ENCODE measurements at places on chromosomes 5 and 9.

DNA sequence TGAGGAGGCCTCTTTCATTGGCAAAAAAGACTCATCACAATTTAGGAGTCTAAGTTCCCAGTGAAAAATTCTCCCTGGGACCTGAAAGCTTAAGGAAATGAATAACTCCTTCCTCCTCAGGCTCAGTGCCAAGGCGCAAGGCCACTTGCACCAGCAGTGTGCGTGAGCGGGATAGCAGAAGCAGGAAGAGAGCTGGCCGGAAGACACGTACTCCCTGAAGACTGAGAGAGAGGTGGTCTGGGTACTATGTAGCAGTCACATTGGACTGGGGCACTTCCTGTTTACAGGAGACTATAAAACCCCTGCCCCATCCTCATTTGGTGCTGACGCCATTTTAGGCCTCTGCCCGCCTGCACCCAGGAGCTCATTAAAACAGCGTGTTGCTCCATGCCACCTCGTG lies 66.3 kb upstream of the IL33 start:
- DNase-seq = no peak

- no peak for DNase-seq
These were observed 128.5 kb upstream of the STC2 start for GRCh38 chr5:173456751-173457171.

GRCh38 chr9:4740388-4740637 lies 689 bp downstream of the AK3 start:
- DNase-seq = no peak

DNA sequence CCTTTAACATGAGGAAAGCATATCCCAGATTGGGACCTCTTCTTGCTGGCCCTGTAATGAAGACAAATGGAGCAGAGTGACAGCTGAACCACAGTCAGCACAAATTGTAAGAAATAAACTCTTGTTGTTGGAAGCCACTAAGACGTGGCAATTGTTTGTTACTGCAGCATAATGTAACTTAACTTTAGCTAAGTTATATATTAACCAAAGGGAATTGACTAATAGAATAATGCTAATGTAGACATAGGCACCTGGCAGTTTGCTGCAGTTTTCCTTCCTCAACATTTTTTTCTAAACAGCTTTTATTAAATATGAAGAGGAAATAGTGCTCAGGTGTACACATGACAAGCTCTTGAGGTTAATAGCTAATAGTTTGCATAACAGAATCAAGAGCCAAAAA lies 300.7 kb upstream of the SLC30A5 start:
- no peak for DNase-seq

DNA sequence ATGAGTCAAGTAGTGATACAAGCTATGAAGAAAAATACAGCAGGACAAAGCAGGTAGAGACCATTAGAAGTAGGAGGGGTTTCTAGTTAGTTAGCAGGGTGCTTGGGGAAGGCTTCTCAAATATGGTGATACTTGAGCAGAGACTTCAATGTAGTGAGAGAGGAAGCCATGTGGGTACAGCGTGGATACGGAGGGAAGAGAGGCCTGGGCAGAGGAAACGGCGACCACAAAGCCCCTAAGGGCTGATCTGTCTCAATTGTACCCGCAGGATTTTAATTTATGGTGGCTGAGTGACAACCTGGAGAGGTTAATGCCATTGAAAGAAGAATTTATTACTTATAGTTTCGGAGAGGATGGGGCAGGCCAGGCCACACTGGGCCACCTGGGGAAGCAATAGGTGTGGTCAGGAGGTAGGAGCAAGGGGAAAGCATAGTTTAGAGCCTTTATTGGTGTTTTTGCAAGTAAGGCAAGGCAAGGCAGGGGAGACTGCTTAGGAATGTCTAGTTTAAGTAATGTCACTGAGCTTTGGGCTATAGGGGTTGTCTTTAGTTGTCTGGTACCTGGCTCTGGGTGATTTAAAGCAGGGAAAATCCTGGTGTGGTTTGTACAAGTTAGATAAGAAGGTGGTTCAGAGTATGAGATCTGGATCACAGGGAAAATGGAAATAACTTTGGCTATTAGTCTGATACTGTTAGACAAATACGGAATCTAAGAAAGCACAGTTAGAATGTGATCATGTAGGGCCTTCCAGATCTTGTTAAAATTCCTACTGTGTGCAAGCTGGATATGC lies 42.6 kb downstream of the GCNT4 start:
- no peak for DNase-seq

DNA sequence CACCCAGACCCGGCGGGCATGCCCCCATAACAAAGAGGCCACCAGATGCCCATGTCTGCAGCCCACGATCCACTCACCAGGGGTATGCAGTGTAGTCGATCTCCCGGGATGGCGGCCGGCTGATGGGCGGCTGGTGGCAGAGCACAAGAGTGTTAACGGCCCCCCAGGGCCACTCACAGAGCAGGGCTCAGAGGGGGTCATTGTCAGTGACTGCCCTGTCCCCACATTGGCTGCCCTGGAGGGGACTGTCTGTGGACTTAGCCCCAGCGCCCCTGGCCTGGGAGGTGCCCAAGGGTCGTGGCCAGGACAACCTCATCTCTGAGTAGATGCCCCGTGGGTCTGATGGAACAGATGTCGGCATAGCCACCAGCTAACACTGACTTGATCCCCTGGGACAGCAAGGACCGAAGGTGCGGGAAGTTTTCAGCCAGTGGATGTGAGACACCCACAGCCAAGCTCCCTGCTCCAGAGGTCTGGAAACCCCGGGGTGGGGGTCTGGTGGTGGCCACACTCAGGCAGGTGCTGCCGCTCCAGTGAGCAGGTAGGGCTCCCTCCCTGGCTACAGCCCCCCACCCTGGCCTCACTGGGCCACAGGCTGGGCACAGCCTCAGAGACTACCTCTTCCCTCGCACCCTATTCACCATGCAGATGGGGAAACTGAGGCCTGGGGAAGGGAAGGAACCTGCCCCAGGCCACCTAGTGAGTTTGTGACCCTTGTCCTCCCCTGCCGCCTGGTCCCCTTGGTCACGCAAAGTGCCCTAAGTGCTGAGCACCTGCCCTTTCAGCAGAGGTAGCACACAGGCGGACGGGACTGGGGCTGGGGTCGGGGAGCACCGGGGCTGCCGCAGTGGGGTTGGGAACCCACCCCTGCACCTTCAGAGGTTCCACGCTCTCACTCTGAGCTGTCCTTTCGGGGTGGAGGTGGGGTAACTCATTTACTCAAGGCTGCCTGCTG lies 38.1 kb upstream of the SARDH start:
- DNase-seq = no peak

GRCh38 chr5:73444499-73445438 lies 3.8 kb downstream of the FOXD1 start:
- no peak for DNase-seq

GRCh38 chr9:95313010-95313498 lies 4.5 kb downstream of the FANCC start:
- DNase-seq = no peak

DNA sequence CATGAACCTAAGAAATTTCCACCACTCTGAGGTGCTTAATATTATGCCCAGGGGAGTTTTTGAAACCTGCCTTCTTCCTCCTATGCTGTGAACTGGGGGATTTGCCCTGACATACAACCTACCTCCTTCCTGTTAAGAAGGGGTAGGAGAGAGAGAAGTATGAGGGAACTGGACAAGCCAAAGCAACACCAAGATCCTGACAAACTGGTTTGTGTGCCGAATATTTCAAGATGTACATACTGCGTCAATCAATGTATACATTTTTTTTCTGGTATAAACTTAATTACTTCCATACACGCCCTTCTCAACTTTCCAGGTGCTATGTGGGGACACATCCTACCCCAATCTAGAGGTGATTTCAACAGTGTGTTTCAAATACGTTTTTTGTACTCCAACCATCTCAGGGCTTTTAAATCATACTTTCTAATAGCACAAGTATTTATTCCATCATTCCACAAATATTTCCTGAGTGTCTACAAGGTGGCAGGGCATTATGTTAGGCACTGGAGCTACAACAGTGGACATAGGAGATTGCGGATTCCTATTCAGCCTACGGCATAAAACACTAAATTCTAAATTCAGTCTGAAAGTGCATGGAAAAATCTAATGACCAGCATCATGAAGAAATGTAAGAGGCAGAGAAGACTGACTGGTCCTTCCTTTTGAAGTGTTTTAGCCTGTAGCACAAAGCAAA lies 70.1 kb upstream of the IFNK start:
- DNase-seq = no peak

DNA sequence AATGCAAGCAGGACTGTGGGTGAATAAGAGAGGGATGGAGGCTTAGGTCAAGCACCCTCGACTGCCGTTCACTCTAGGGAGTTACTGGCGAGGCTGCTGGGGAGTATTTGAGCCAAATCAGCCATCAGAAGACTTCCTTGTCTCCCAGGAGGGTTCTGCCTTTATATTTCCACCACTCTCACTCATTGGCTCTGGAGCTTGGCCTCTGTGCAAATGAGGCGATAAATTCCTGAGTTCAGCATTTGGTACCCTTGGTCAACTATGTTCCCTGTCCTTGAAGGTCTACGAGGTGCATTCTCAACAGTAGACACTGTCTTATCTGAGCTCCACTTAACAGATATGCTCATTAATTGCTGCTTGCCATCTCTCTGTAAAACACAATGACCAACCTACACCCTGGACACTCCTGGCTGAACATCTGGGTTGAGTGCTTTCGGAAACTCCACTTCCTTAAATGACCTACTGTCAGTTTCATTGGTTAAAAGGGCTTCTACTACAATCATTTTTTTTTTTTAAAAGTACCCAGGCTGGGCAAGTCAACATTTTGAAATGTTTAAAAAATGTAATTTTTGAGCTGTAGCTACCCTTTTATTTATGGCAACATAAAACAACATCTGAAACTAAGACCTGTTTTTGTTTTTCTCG lies 153.2 kb downstream of the NTRK2 start:
- DNase-seq = no peak

- DNase-seq = no peak
These were observed 25.0 kb upstream of the STARD4 start for GRCh38 chr5:111537141-111538024.

DNA sequence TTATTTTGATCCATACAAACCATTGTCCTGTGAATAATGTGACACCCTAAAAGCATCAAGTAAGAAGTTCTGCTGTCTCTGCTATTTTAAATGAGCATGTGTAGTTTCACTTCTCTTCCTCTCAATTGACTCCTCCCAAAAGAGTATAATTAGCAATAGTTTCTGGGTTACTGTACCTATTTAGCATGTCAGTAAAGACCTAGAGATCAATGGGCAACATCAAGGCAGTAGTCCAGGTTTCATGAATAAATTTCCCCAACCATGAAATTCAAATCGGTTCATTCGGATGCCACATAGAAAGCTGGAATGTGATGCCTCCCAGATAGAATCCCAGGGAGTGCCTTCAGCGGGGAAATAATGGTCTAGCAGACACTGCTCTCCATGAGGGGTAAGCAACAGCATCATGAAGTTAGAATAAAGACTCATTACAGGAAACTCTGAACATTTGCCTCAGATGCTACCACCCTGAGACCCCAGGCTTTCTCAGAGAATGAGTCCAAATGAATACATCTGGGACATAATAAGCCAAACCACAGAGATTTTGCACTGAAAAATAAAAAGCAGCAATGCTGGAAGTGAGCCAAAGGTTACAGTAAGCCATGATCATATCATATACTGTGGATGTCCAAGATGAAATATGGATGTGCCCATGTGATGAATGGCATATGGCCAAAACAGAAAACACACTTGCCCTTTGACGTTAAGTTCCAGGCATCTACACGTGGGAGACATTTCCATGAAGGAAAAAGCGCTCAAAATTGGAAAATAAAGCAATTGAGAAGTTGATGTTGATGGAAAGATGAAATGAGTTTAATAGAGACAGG lies 1107.0 kb upstream of the SEMA6A start:
- DNase-seq = no peak

DNA sequence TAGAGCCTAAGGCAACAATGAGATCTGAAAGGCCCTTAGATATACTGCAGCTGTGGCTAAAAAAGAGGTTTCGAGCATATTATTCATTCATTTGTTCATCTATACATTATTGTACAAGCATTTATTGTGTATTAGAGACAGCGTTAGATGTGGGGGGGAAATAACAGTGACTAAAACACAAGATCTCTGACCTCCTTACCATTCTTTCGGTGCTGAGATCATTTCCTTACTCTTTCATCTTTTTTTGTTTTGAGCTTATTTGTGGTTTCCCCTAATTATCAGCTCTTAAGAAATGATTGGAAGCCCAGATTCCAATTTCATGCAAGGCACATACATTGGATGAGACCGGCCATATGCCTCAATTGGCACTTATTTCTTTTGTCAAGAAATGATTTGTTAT lies 113.2 kb downstream of the SEC61B start:
- no peak for DNase-seq

GRCh38 chr5:142661143-142661542 lies 24.7 kb downstream of the FGF1 start:
- DNase-seq = no peak

- no peak for DNase-seq
These were observed 96.8 kb downstream of the RAPGEF6 start for GRCh38 chr5:131538177-131538593.

GRCh38 chr5:374631-375335 lies 53.3 kb downstream of the AHRR start:
- DNase-seq = no peak
